Activated B cell treated with CpG ODN at 0.5 μM for 24 hours (primary cell): ENCODE measurements at places on chromosomes 12 and 14. TPM values are rescaled to one million over a fixed set of nuclear protein-coding genes. Genes with fewer than 3 reads are reported as not detected.

DNA sequence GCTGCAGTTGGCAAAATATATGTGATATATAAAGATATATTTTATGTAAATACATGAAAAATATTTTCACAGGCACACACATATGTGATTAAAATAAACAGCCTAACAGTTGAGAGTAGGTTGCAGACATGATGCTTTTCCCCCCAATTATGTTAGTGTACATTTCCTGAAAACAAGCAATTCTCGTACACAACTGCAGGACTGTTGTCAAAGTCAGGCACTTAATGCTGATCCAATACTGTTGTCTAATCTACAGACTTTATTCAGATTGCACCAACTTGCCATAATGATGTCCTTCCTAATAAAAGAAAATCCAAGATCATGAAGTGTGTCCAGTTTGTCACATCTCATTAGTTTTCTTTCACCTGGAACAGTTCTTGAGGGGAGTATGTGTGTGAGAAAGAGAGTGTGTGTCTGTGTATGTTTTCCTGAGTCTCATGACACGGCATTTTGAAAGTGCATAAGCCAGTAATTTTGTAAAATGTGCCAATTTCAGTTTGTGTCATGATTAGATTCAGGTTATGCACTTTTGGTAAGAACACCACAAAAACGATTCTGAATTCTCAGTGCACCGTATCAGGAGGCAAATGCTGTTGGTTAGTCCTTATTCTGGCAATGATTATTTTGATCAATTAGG, 16.5 kb upstream of the SEL1L start:
- no peak for DNase-seq

DNA sequence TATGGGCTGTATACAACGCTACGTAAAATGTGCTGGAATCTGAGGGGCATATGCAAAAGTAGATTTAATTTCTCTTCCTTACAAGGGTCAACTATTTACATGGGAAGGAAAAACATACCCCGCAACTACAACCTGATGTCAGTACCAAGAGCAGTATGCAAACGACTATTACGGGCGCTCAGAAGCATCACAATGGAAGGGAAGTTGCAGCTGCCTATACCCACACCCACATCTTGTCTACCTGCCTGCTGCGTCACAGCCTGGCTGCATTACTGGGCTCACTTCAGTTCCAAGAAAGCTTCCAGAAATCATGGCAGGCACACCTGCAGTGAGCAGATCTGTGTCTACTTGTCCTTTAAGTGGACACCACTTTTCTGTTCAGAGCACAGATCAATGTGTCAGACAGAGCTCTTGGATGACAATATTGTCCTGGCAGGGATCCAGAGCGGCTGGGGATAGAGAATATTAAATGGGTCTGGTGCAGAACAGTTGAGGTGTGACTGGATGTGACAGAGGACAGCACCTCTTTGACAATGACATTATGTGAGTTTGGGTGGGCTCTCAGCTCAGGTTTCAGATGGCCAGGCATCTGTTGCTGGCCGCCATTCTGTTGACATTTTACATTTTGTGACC, 41.5 kb upstream of the GNG2 start:
- DNase-seq: no peak

DNA sequence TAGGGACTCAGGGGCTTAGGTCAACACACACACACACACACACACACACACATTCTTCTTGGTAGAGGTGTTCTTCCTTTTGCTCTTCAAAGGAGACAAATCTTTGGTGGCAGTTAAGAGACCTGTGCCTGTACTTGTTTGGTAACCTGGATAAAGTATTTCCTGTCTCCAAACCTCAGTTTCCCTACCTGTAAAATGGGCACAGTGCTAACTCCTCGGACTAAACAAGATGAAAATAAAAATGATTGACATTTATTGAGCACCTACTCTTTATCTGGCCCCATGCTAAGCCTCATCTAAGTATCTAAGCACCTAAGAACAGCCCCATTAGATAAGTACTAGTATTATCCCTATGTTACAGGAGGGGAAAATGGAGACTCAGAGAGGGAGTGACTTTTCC, 220.8 kb upstream of the MYL2 start:
- DNase-seq: no peak

GRCh38 chr12:129909051-129910020, 5.5 kb upstream of the TMEM132D start:
- DNase-seq: no peak

DNA sequence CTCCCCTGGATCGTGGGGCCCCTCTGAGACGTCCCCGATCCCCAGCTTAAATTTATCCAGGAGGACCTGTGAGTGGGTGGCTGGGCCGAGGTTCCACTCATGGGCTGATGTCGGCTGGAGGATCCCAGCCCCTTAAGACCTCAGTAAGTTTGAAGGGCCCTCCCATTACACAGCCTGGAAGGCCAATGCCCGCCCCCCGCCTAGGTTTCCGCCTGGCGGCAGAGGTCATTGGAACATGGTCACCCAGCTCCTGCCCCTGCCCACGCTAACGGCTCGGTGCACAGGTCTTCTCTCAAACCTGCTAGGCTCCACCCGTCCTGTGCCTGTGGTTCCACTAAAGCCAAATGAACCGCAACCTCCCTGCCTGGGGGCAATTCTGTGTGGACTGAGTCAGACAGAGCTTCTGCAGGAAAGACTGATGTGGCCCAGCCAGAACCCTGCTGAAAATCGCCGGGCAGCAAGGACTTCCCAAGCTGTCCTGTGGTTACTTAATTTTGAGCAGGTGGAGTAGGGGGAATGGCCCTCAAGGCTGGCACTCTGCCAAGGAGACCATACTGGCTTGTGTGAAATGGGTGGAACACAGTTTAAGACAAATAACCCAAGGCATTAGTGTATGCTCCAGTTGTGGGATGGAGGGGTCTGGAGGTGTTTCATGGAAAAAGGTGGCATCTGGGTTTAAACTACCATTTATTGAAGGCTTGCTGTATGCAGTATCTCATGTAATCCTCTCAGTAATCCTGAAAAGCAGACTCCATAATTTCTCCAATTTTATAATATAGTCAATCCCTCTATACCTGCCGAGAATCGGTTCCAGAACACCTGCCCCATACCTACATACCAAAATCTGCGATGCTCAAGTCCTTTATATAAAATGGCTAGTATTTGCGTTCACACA, 903 bp upstream of the NT5DC3 start:
- DNase-seq: no peak

GRCh38 chr14:35915185-35915584, 89.0 kb downstream of the BRMS1L start:
- no peak for DNase-seq

GRCh38 chr12:88058719-88059077, 29.5 kb upstream of the C12orf50 start:
- DNase-seq: no peak

DNA sequence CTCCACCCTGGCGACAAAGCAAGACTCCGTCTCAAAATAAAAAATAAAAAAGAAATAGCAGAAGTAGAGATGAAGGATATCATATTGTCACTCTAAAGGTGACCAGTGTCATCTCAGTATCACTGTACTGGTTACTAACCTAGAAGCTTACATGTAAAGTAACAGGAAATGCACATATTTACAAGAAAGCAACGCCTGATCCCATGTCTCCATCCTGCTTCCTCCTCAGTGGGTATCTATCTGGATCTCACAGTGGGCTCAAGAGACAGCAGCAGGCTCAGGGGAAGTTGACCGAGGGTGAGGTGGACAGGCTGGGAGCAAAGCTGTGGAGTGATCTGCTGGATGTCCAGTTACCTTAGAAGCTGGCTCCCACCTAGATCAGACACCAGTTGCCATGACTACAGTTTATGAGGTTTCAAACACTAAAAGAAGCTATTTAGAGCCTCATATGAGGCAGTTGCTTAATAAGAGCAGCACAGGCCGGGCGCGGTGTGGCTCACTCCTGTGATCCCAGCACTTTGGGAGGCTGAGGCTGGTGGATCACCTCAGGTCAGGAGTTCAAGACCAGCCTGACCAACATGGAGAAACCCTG, 10.5 kb downstream of the MTRFR start:
- DNase-seq: no peak

DNA sequence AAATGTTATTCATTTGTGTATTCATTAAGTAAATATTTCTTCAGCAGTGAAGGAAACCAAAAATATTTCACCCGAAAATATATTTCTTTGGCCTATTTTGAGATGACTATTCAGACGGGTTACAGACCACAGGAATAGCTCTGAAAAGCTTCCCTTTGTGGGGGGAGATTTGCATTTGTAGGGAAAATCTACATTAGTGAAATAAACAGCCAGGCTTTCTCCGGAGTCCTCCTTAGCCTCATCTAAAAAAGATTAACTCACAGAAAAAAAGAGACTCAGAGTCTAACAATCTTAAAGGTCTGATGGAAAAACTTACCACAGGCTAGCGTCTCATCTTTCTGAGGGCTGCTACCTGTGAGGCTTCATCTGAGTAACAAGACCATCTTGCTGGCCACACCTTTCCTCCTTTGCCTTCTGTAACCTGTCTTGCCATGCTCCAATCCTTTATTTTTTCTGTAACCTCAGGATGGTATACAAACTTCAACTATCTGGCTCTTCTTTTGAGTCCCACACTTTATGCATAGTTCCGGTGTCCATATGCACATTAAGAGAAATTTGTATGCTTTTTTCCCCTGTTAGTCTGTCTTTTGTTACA, 100.7 kb downstream of the CNTN1 start:
- no peak for DNase-seq

GRCh38 chr14:100692859-100693558, 33.7 kb upstream of the DLK1 start:
- DNase-seq: no peak

- DNase-seq: no peak
Measured at GRCh38 chr12:79373896-79374499, 316.8 kb downstream of the PAWR start.

GRCh38 chr12:69816082-69816481, 8.9 kb upstream of the MYRFL start:
- DNase-seq: no peak

GRCh38 chr12:106508966-106509365, 73.8 kb upstream of the RFX4 start:
- no peak for DNase-seq

DNA sequence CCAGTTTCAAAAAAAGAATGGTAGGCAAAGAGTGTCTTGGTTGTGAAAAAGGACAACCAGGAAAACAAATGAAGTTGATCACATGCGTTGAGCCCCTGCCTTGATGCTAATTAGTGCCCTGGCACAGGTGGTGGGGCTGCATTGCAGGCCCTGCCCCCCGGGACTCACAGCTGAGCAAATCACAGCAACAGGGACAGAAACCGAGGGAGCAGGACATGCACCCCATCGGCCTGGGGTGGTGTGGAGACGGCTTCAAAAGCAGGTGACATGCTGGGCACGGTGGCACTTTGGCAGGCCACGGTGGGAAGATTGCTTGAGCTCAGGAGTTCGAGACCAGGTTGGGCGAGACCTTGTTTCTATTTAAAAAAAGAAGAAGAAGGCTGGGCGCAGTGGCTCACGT, 1.1 kb upstream of the PAPLN start:
- DNase-seq: no peak

GRCh38 chr12:120751389-120751788, 25.8 kb downstream of the ACADS start:
- no peak for DNase-seq

- DNase-seq: no peak
Measured at GRCh38 chr14:23174296-23175184, 8.9 kb downstream of the SLC7A8 start.

GRCh38 chr12:89873745-89874144, 165.1 kb upstream of the ATP2B1 start:
- no peak for DNase-seq

GRCh38 chr12:90515199-90516175, 439.5 kb downstream of the CCER1 start:
- no peak for DNase-seq

DNA sequence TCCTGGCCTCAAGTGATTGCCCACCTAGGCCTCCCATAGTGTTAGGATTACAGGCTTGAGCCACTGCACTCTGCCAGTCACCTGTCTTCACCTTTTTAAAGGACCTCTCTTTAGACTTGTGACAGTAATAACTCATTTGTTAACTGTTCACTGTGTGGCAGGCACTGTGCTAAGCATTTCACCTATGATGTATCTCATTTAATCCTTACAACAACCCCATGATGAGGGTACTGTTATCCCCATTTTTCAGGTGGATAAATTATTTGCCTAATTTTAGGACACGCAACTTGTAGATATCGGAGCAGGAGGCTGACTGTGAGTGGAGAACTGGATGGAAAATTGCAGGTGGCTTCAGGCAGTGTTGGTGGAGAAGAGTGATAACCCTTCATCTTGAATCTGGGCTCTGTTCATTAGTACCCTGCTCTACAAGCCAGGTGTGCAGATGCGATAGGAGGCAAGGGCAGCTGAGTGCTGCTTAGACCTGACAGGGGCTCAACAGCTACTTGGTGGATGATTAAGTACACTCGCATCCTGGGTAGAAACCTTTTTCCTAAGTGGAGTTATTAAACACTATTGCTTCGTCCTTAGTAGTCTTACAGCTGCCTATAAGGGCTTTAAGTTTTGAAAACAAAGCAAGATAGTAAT, 2.7 kb downstream of the TCTN1 start:
- DNase-seq: no peak

DNA sequence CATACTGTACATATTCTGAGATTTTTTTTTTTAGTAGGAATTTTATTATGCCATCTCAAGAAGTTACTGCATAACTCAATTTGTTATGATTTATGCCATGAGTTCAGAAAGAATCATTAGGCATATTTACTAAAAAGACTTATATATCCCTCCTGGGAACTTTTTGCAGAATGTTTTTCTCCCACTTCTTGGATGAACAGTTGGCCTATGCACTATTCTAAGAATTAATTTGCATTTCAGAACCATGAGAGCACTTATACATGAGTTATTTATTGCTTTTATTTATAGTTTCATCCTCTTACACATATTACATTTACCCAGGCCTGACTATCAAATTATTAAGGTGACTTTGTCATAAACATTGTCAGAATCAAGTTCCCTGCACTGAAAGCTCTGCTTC, 6.3 kb upstream of the LRIG3 start:
- DNase-seq: no peak

DNA sequence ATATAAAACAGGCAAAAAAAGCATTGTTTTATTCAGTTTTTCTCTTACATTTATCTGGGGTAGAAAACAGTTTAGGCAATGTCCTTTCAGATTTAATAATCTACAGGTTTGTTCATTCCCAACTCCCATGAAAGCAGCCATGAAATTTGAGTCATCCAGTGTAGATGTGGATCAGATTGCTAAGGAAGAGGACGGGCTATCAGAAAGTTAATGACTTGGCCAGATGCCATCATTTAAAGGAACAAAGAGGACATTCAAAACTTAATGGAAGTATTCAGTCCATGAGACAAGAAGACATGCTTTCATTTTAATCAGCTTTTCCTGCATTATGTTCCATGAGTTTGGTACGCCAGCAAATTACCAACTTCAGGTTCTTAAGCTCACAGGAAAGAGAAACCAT, 31.1 kb upstream of the POC1B start:
- DNase-seq: no peak

Gene WNT1
- total RNA-seq: not detected in 2 replicates

Gene CAPZA3
- not detected in 2 replicates for total RNA-seq

Gene TPH2
- total RNA-seq: not detected in 2 replicates

Gene PZP
- not detected in 2 replicates for total RNA-seq

Gene HOXC5
- total RNA-seq: not detected in 2 replicates

Gene SLC6A13
- total RNA-seq: 0.38 TPM in 1 of 2 replicates, not detected in the other

Gene E2F7
- 0.71 and 0.95 TPM in 2 replicates for total RNA-seq

Gene GLI1
- total RNA-seq: 0.51 and 1.3 TPM in 2 replicates

Gene SYNDIG1L
- total RNA-seq: not detected in 2 replicates

Gene KRT79
- not detected in 2 replicates for total RNA-seq

Gene ASCL1
- total RNA-seq: 0.07 TPM in 1 of 2 replicates, not detected in the other
